AG04450 (cell line): ENCODE measurements at places on chromosomes 12 and 14.

GRCh38 chr14:93090826-93091555 is 24.7 kb downstream of the ITPK1 start:
- no peak for DNase-seq

- DNase-seq = no peak
These were observed 82.7 kb upstream of the OTX2 start for GRCh38 chr14:56892959-56893358.

DNA sequence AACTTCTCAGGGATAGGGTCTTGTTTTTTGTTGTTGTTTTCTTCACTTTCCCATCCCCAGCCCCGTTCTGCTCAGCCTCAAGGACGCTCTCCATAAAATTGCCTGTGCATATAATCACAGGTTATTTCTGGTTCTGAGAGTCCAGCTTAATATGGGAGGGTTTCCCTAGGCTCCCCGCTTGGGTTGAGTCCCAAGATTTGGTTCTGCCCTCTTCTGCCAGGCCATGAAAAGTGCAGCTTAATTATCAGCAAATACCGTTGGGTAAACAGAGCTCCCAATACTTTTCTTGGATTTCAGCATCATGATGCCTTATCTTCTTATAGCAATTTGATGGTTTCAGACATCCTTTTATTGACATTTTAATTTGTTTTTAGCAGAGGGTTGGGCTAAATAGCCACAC is 75.6 kb downstream of the GRIN2B start:
- no peak for DNase-seq

DNA sequence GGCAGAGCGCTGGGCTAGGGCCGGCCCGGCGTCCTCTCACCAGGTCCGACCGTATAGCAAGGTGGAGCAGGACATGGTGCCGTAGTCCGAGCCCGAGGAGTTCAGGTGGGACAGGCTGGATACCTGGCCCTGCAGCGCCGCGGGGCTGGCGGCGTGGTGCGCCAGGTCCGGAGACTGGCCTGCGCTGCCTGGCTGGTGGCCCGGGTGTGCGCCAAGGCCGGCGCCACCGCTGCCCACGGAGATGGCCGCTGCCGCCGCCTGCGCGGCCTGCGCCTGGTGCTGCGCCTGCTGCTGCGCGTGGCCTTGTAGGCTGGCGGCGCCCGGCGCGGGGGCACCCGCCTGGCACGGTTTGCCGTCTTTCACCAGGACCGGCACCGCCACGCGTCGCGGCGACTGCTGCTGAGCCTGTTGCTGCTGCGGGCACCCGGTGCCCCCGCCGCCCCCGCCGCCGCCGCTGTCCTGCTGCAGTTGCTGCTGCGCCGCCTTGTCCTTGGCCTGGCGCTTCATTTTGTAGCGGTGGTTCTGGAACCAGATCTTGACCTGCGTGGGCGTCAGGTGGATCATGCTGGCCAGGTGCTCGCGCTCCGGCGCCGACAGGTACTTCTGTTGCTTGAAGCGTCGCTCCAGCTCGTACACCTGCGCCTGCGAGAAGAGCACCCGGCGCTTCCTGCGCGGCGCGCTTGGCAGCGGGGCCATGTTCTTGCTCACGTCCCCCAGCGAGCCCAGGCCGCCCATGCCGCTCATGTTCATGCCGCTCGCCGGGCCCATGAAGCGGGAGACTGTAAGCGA is 2.6 kb downstream of the NKX2-1 start:
- DNase-seq = no peak

- DNase-seq = no peak
These were observed 15.0 kb downstream of the FNTB start for GRCh38 chr14:65001723-65002122.

- no peak for DNase-seq
These were observed 16.7 kb downstream of the LGR5 start for GRCh38 chr12:71456316-71456715.

GRCh38 chr12:108518101-108518715 is 3.1 kb downstream of the FICD start:
- no peak for DNase-seq

GRCh38 chr14:70597731-70598130 is 2.7 kb downstream of the MED6 start:
- DNase-seq = no peak

- no peak for DNase-seq
These were observed 59.8 kb downstream of the KITLG start for GRCh38 chr12:88520436-88520820.

- DNase-seq = peak; percentile 24
These were observed 7.5 kb downstream of the TMED2 start for GRCh38 chr12:123591702-123592481.

GRCh38 chr14:99671235-99672224 is 12.6 kb upstream of the CYP46A1 start:
- DNase-seq = no peak
